ENCODE measurements at places on chromosomes 2 and 18. TPM values are rescaled to one million over a fixed set of nuclear protein-coding genes. Genes with fewer than 3 reads are reported as not detected.
A peak's percentile ranks its signal among the peaks of the same experiment; 100 is the strongest.

Gene REG1B
- total RNA-seq = not detected

Gene MATN3
- 3.6 TPM for total RNA-seq

Gene FAM124B
- not detected for total RNA-seq

Gene PER2
- 1.0 TPM for total RNA-seq

Gene INPP4A
- 8.9 TPM for total RNA-seq

Gene C1GALT1C1L
- total RNA-seq = 3.0 TPM

Gene NOSTRIN
- not detected for total RNA-seq

Gene SPP2
- not detected for total RNA-seq

Gene DUSP28
- 10.8 TPM for total RNA-seq

Gene FAM161A
- 0.88 TPM for total RNA-seq

Gene DLX1
- total RNA-seq = 9.6 TPM

Gene COL4A4
- total RNA-seq = 6.3 TPM

Gene CD207
- total RNA-seq = not detected

DNA sequence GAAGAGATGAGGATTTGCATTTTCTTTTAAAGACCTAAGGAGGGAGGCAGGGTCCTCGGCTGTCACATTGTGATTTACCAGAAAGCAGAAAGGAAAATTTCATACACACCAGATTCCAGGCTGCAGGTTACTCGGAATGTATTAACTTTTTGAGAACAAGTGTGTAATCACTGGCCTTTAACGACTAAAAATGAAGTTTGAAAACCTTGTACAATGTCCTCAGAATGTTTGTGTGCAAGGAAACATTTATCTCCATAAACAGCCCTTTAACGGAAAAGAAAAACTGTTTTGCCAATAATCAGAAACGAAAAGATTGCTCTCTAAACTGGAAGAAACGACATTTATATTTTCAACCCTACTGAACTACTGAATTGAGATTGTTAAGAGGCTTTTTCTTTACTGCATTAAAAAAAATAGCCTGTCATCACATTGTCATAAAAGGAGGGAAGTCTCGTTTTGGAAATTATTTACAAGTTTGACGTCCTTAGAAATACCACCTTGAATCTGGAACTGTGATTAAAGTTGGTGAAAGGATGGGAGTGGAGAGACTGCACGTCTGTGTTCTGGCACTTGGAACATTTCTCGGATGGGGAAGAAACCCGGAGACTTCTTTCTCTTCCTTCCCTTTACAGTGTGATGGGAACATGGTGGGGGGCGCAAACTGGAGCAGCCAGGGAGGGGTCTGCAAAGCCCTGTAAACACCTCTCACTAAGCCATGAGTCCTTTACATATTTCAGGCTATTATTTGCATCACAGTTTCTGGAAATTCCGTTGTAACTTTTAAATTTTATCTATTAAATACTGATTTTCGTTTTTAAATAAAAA, 134.1 kb upstream of the SIX3 start:
- no peak for DNase-seq

- DNase-seq = no peak
These were observed 133.6 kb upstream of the MYT1L start for GRCh38 chr2:2464643-2465042.

GRCh38 chr2:136215449-136215848, 97.5 kb upstream of the CXCR4 start:
- no peak for DNase-seq

- no peak for DNase-seq
These were observed 236.9 kb downstream of the SCG2 start for GRCh38 chr2:223365158-223365679.

DNA sequence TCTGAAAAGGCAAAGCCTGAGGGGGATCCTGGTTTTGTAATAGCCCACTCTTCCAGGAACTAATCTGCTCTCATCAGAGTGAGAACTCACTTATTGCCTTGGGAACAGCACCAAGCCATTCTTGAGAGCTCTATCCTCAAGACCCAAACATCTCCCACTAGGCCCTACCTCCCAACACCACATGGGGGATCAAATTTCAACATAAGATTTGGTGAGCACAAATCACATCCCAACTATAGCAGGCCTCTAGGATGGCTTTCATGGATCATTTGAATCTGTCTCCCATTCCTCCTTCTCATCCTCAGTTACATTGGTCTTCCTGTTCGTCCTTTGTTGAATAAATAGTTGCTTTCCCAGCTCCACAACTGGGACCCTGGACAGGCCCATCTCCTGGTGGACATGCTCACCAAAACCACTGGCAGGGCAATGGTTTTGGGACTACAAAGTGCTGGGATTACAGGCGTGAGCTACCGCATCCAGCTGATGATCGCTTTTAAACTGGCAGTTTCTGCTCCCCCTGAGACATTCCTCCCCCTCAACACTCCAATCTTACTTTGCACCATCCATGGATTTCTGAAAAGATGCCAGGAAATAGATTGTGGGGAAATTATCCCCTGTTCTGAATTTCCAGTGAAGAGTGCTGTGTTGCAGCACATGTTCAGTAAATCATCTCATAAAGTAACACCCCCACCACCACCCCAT, 42.6 kb downstream of the MCFD2 start:
- DNase-seq = no peak

DNA sequence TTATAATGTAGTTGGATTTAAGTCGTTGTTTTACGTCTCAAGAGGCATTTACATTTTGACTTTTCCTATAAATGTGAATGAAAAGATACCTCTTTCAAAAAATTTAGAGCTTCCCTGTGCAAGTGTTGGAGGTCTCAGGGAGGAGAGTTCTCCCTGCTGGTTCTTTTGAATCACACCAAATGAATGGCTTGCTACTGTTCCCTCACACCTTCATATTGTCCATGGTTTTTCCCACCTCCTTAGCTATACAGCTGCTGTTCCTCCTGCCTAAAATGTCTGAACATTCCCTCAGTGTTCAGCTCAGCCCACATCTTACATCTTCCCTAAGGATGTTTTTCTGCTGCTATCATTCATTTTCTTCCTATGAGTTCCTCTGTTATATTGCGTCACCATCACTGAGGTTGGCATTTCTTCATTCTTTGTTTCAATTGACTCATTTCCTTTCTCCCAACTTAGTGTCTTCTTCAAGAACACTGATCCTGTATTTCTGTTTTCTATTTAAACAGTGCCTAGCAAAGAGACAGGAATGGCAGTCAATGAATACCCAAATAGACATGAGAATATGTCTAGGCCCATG, 46.0 kb downstream of the COX7A2L start:
- no peak for DNase-seq

DNA sequence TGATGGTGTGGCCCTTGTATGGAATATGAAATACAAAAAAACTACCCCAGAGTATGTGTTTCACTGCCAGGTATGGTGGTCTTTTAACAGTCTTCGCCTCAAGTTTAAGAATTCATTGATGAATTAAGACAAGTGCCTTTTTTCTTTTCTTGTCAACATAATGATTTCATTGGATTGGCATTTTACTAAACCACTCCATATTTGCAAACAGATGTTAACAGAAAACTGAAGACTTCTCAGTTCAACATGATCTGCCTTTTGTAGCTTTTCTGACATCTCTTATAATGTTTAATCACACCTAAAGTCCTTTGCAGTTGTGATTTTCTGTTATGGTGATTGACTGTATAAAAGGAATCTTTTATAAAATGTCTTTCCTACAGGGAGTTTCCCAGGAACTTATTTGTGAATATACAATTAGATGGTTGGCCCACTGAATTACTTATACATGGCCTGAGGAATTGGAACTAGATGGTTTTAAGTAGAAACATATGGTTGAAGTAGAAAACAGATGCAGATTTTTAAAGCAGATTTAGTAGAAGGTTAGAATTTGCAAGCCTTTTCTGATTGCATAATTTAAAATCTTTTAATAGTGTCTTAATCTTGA, 39.7 kb downstream of the DYNC1I2 start:
- no peak for DNase-seq

GRCh38 chr18:41753826-41754225, 201.2 kb upstream of the PIK3C3 start:
- DNase-seq = no peak

DNA sequence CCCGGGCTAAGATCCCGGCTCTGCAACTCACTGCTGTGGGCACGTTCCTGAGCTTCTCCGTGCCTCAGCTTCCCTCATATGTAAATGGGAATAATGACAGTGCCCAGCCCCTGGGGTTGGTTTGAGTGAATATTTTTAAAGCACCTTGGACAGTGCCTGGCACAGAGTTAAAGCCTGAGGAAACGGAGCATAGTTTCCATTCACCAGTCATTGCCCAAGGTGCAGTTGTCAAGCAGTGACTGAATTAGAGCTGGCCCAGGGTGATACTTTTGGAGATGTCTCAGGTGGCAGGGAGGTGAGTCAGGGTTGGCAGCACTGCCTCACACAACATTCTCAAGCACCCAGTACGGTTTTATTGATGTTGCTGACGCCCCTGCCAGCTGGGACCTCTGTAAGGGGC, 12.2 kb downstream of the TMEM177 start:
- DNase-seq = no peak

DNA sequence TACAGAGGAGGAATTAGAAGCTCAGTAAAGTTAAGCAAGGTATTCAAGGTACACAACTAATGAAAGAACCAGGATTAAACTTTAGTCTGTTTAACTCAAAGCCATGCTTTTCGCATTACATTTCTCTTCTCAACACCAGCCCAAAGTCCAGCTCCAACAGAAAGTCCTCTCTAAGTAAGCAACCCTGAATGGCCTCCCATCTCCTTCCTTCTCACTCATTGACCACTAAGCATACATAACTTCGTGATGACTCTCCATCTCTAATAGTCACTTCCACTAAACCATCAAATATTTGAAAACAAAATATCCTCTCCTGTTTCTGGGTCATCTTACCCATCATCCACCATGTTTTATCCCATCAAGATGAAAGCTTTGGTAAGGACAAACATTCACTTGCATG, 219.8 kb downstream of the RAD51AP2 start:
- DNase-seq = no peak

- DNase-seq = no peak
These were observed 12.6 kb downstream of the GKN1 start for GRCh38 chr2:68987021-68987503.

DNA sequence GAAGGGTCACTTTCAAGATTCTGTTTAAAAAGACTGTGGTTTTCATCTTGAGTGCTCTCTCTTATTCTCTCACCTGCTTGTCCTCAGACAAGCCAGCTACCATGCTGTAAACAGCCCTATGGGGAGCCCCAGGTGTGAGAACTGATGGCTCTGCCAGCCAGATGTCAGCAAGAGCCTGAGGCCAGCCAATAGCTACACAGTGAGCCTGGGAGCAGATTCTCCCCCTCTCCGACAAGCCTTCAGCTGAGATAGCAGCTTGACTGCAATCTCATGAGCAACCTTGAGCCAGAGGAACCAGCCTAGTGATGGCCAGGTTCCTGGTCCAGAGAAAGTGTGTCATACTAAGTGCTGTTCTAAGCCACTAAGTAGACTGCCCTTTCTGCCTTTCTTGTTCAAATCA, 272.1 kb downstream of the NAPG start:
- no peak for DNase-seq

GRCh38 chr2:144472911-144473310, 47.0 kb downstream of the ZEB2 start:
- DNase-seq = no peak

DNA sequence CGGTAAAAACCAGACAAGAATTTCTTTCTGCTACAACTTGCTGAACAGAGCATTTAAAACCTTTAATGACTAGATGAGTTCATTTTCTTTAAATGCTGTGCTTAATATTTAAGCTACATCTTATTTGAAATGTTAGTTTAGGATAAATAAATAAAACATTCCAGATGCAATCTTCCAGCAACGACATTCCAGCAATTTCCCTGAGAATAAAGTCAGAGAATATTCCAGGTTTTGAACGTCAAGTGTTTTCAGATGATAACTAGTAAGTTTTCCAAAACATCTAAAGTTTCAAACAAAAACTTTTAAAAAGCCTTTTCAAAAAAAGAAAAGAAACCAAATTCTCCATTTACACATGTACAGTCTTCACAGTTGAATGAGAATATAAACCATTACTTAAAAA, 104.8 kb downstream of the PPP1R1C start:
- DNase-seq = no peak

GRCh38 chr2:122378521-122378920, 623.1 kb downstream of the TSN start:
- DNase-seq = no peak

DNA sequence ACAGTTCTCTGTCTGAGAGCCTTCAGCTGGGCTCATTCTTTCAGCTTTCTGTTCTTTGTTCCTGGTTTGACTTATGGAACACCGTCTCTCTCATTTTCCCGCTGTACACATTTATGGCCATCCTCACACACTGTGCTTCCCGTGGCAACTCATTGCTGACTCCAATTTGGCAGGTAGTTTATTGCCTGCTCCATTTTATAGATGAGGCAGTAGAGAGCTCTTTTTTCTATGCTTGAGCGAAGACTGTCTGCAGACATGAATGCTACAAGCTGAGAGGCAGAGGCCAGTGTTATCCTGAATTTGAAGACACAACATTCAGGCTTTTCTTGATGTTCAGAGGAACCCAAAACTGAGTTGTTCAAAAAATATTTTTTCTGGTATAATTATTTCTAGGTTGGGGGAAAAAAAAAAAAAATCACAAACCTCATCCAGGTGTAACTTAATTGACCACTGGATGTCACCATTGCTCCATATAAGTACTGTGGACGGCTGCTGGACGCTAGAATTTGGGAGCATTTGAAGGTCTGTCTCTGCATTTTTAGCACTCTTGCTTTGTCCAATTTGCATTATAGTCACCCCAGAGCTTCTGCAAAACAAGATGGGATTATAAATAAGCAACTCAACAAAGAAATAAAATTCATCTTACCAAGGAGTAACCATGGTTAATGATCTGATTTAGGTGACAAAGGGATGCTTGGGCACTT, 83.5 kb downstream of the HRH4 start:
- DNase-seq = no peak

- DNase-seq = no peak
These were observed 313.3 kb downstream of the MBD2 start for GRCh38 chr18:53911200-53911599.

GRCh38 chr18:72541871-72542332, 2.2 kb downstream of the CBLN2 start:
- DNase-seq = peak; percentile 37

DNA sequence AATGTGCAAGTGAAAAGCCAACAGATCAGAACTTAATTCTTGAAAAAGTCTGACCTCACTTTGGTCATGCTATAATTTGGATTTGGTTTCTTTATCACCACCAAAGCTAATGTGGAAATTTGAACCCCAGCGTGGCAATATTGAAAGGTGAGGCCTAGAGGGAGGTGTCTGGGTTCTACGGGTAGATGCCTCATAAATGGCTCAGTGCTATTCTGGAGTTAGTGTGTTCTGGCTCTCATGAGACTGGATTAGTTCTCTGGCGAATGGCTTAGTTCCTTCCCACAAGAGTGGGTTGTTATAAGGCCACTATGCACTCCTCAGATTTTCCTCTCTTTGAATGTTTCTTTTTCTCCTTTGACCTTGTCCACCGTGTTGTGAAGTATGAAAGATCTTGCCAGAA, 22.3 kb downstream of the ORC4 start:
- DNase-seq = no peak

DNA sequence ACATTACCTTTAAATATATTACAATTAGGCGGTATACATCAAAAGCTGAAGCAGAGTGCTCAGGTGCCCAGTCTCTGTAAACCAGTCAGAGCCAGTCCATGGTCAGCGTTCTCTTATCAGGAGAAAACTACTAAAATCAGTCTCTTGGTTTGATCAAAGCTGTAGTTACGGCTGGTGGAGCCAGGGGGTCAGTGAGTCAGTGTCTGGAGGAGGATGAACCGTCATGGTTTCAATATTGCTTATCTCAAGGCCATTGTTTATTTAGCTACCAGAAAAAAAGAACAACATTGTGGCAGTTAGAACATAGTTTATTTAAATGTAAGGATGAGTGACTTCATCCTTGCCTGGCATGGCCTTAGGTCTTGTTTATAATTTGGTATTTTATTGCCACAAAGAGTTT, 71.3 kb upstream of the NYAP2 start:
- DNase-seq = peak; percentile 62

Measured in Caki2 (cell line).